ENCODE measurements at places on chromosomes 3 and 15.

GRCh38 chr3:65348398-65348995, 660.7 kb upstream of the ADAMTS9 start:
- no peak for DNase-seq

- no peak for DNase-seq
Observed at GRCh38 chr3:197550489-197550888, 5.3 kb downstream of the BDH1 start.

DNA sequence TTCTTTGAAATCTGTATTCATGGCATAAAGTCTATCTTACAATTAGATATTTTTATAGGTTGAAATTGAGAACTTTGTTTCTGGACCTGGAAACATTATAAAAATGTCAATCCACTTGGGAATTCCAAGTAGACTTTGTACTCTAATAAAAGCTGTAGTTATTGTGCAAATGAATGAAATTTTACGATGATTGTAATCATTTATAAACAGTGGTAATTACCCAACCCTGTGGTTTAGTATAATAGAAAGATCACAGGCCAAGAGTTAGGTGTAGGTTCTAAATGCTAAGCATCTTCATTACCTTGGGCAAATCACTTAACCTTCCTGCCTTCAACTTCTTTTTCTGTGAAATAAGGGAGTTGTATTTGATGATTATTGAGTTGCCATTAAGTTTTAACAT, 13.2 kb upstream of the SLC7A14 start:
- no peak for DNase-seq

GRCh38 chr15:82551646-82552247, 11.5 kb upstream of the RPS17 start:
- no peak for DNase-seq

DNA sequence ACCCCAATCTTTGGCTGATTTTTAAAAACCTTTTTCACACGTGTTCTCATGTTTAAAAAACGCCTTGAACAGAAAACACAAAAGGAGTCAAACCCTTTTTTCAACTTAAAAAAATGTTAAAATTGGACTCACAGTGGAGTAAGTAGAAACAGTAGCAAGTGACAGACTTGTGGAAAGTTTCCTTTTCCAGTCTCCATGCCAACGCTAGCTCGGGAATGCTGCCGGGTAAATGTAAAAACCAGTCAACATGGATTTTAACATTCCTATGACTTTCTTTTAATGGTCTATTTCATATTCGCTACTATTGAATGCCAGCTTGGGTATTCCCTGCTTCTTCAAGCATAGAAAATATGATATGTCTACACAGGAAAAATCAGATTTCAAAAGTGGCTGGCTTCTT, 1.6 kb upstream of the PROK2 start:
- no peak for DNase-seq

DNA sequence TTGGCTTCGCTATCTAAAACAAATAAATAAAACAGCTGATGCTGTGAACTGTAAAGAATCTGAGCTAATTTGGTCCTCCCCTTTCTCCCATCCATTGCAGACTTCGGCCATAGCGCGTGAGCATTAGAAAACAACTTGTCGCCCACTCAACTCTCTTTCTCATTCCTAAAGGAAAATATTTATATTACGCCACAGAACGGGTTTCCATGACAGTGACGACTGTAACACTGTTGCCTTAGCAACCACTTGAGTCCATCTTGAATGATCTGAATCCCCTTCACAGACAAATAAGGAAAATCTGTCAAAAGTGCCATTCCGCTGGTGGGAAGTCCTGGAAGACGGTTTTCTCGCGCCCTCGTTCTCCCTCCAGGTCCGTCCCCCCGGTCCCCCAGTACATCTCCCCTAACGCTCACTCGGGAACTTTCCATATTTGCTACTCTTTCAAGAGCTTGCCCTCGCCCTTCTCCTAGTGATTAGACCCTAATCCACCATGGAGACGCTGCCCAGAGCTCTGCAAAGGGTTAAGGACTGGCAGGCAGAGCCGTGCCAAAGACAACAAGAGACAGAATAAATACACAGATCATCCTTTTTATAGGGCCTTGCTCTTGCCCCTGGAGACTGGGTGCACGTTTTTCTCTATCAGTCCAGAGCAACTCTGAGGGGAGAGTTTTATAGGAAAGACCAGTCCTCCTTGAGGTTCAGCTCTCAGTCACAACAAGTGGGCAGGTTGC, 50.5 kb downstream of the CRYGS start:
- DNase-seq = no peak

DNA sequence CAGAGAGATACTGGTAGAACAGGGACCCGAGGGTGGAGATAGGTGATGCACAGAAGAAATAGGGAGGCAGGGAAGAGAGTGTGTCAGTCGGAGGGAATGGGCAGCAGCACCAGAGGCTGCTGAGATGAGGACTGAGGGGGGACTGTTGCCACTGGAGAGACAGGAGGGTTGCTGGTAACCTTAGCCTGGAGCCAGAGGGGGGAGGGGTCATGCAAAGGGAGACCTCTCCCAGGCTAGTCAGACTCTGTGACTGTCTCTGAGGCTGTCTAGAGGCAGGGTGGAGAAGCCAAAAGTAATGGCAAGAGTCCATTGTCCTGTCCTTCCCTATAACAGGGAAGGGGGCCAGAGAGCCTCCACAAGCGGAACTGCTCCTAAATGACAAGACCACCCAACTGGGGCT, 2.1 kb upstream of the DLEC1 start:
- no peak for DNase-seq

GRCh38 chr3:14431452-14431916, 29.1 kb downstream of the SLC6A6 start:
- no peak for DNase-seq
